ENCODE measurements at places on chromosomes 11 and 22.

GRCh38 chr11:73387594-73388264 lies 11.5 kb downstream of the RELT start:
- DNase-seq, result no peak

DNA sequence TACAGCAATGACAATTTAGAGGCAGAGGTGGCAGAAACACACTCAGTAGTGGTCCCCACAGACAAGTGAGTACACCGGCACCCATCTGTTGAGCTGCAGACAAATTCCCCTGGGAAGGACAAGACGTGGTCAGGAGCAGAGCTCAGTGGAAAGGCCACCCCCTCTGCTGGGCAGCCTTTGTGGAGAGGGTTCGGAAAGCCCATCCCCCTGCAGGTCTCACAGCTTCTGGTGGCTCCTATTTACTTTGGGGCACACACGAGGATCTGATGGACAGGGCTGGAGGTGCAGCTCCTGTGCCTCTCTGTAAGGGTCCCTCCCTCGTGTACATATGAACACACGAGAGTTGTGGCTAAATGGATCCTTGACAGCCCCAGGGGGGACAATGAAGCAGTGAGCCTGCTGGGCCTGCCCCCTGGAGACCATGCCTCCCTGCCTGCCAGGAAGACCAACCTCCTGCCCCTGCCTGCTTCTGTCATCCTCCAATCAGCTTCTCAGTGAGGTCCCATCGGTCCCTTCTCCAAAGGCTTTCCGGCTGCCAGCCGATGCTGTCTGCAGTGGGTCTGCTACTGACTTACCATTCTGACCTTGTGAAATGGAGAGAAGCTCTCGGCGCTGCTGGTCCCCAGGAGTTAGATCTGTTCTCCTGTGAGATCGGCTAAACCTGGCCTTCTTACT lies 161.5 kb downstream of the CACNA1I start:
- DNase-seq, result no peak

DNA sequence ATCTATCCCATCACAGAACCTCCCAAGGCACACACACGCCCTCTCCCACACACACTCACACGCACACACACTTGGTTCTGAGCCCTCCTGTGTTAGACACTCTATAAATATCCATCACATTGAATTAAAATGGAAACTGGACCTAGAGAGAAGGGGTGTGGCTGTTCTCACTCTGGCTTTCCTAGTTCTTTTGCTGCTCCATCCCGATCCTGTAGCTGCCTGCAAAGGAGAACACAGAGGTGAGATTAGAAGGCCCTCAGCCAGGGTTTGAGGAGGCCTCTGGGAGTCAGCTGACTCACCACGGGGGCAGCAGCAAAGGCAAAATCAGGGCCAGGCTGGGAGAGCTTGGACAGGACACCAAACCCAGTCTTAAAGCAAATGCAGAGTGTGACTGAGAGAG lies 192.3 kb upstream of the CADM1 start:
- DNase-seq, result no peak

- DNase-seq, result no peak
Observed at GRCh38 chr11:131947511-131947910, 577.1 kb downstream of the NTM start.

DNA sequence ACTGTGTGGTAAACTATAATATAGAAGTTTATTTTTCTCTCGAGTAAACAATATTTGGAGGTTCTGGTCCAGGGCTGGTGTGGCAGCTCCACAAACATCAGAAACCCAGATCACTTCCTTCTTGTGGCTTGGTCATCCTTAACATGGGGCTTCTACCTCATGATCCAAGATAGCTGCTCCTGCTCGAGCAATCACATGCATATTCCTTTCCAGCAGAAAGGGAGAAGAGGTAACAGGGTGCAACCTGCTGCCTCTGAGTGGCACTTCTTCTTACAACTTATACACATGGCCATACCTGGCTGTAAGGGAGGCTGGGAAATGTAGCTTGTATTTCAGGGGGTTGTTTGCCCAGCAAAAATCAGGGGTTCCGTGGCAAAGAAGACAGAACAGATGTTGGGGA lies 44.6 kb upstream of the SYT7 start:
- DNase-seq, result no peak

GRCh38 chr11:68255526-68255925 lies 16.2 kb downstream of the C11orf24 start:
- no peak for DNase-seq

- DNase-seq, result no peak
Observed at GRCh38 chr11:34379079-34379478, 21.3 kb upstream of the ABTB2 start.

DNA sequence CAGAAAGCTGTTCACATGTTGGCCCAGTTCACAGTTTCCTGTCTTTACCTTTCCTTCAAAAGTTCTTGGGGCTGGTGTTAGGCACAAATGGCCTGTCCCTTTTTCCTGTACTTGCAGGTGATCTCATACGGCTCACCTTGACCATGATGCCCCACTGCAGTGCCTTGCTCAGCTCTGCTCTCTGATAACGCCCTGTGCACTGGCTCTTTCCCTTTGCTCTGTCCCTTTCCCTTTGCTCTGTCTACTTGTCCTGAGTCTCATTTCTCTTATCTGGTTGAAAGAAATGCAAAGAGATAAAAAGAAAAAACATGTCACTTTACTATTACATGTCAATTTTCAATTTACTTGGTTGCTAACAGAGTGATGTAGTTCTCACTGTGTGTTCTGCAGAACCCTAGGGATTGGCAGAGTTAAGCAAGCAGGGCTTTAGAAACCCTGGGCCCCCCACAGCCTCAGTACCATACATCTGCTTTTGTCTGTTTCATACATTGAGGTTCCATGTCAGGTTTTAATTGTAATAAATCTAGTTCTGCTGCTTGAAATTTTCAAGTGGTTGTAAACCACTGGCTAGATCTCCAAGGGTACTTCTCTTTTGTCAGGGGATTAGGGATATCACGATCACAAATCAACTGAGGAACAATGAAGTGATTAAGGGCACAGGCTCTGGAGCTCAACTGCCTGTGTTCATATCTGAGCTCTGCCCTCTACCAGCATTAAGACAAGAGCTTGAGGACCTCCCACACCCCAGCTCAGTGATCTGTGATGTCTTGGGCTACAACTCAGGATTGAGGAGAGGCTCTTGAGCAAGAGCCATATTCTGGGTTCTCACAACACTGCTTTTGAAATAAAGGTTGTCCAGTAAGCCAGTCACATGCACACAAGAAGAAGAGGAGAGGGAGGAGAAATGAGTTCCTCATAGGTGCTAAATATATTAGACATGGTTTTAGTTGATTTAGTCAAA lies 16.3 kb upstream of the SORL1 start:
- no peak for DNase-seq

DNA sequence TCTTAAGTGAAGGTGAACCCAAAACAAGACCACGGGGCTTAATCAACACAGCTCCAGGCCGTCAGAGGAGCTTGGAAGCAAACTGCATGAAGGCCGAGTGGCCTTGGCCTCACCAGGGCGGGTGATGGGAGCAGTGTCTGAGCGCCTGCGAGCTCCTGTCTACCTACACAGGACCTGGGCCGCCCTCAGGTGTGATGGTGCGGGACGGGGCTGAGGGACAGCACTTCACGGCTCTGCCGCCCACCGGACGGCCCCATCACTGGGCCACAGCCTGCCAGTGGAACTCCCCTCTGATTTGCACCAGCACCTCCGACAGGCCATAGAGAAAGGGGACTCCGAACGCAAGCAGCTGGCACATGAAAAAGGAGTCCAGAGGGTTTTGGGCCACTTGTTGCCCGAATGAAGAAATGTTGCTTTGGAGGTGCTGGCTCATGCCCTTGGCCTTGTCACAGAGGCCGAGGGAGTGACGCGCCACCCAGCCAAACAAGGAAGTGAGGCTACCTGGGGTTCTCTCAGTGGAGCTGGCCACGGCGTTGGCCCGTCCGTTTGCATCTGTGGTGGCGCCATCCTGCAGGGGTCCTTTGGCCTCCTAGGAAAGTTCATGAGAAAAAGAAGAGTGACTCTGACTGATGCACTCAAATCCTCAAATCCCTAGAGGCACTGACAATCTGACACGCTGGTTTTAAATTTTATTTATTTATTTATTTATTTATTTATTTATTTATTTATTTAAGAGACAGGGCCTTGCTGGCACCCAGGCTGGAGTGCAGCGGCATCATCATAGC lies 90.3 kb upstream of the BID start:
- DNase-seq, result no peak

- DNase-seq, result no peak
Observed at GRCh38 chr11:86630229-86630981, 42.0 kb downstream of the ME3 start.

- DNase-seq, result no peak
Observed at GRCh38 chr11:113278925-113279324, 35.5 kb upstream of the TTC12 start.

DNA sequence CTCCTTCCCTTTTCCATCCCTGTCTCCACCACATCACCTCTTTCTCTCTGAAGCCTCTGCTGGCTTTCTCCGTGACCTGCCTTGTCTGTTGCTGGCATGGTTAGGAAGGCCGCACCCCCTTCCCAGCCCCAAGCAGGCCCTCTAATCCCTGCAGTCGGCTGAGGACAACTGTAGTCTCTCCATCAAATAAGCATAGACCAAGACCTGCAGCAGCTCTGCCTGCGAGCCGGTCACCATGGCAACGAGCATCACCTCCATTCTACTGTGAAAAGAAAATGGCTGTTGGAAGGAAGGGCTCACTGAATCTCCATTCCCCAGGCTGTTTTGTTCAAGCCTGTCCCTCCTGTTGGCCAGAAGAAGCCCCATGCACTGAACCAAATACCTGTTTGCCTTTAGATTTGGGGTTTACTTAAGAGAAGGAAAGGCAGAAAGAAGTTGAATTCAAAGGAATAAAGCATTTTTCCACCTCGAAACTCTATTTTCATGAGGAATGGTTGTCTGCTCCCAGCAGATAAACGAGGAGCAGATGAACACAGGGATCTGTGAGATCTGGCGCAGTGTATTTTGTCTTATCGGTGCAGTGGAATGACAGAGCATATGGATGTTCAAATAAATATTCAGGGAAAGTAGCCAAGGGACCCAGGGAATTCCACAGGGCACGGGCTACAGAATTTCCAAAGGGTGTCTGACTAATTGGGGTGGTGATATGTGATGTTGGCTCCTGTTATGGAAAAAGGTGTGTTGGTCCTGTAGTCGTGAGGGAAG lies 113.1 kb upstream of the TTC12 start:
- DNase-seq, result no peak

GRCh38 chr11:113448316-113448677 lies 26.9 kb downstream of the DRD2 start:
- no peak for DNase-seq

- DNase-seq, result no peak
Observed at GRCh38 chr11:65501472-65502273, 2.8 kb downstream of the MALAT1 start.

DNA sequence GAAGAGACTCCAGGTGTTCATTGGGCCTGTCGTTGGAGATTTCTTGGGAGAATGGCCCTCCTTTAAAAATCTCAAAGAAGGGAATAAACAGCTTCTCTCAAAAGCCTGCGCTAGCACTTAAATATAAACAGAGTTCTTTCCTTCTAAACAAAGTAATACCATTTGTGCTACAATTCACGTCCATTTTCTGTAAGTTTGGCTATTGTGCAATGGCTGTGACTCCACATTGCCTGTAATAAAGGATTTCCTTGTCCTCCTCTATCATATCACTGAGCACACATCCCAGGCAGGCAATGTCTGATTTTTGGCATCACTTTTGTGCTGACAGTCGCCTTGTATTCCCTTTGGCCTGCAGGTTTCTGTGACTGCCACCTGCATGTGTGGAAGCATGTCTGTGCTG lies 4.9 kb upstream of the ADAMTS8 start:
- no peak for DNase-seq

GRCh38 chr11:2847561-2847960 lies 38.0 kb downstream of the CDKN1C start:
- DNase-seq, result no peak

GRCh38 chr11:79412761-79413160 lies 28.1 kb downstream of the TENM4 start:
- no peak for DNase-seq

DNA sequence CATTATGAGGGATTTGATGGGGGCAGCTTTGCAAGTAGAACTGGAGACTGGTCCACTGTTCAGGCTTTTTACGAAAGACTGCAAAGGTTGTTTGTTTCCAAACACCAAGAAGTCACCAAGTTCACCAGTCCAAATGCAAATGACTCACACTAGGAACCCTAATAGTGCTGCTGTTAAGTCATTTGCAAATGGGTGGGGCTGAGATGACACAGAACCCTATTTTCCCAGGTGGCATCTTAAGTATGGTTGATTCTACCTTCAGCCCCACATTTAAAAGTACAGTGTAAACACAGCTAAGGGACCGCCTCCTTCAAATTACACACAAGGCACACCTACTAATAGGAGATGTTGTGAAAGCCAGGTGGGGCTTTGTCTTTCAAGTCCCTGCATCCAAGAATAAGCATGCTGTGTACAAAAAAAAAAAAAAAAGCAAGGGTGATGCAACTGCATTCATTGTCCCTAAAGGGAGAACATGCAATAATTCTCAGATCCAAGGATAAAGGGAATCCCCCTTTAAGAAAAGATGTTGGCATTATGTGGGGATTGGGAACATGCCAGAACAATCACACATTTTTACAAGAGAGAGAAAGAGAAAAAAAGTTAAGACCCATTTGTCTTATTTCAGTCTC lies 27.3 kb downstream of the BDNF start:
- no peak for DNase-seq

GRCh38 chr11:125312812-125313211 lies 148.3 kb downstream of the PKNOX2 start:
- DNase-seq, result no peak

DNA sequence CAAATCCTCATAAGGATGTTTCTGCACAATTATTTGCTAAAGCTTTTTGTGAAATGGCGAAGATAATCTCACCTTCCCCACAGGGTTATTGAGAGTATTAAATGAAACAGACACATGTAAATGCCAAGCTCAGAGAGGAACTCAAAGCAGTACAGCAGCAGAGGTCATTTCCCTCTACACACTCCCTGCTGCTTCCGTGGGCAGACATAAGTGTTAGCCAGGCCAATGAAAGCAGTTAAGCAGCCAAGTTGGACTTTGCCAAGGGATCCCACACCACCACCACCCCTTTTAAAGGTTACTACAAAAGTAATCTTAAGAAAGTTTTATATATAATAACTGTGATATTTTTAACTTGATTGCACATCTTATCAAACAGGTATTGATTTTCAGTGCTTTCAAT lies 4.0 kb upstream of the FAM111A start:
- no peak for DNase-seq
